OCI-LY7 (cell line): ENCODE measurements at places on chromosomes 13 and 19.

- no peak for DNase-seq
Observed at GRCh38 chr13:104854698-104855097, 1680.8 kb downstream of the EFNB2 start.

- DNase-seq: no peak
Observed at GRCh38 chr13:79352107-79352506, 53.9 kb downstream of the RBM26 start.

GRCh38 chr13:109494925-109495369 is 291.4 kb downstream of the IRS2 start:
- DNase-seq: no peak

DNA sequence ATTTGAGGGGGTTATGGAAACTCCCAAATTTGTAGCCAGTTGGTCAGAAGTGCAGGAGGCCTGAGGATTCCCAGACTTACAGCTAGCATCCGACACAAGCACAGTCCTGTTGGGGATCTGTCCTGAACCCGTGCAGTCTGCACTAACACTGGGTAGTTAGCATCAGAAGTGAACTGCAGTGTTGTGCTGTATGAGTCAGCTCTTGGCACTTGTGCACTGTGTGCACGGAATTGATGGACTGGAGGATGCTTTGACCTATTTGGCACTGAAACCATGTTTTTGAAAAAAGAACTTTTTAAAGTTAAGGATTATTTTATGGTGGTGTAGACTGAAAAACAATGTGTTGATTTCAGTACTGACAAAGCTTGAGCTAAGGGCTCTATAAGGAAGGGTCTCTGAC is 279.0 kb downstream of the NHLRC3 start:
- DNase-seq: no peak

DNA sequence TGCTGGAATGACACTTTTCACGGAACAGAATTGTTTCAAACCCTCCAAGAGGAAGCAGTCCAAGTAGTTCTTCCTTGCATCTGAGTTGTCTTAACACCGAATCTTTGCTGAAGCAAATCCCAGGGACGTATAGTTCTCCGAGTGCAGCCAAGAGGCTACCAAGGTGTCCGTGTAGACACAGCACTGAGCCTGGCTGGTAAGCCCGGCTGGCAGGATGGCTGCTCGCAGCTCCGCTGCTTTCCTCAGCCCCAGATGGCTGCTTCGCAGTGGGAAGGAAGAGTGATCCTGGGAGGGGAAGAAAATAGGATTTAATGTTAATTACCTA is 105.0 kb downstream of the SLC7A1 start:
- DNase-seq: no peak

DNA sequence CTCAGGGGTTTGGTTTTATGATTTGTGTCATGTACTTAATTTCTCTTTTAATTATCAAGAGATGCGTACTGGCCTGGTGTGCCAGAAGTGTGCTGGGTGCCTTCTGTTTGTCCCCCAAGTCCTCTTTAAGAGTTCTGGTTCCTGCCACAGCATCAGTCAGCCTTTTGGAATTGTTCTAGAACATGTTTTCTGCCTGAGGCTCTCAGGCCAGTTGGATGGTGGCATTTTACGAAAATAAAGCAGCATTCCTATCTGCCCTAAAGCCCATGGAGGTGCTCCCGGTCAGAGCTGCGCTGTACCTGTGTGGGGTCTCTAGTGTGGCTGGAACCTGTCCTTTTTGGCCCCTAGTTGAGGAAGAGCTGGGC is 54.1 kb downstream of the TSSK6 start:
- no peak for DNase-seq

GRCh38 chr13:111401755-111402154 is 81.3 kb downstream of the TEX29 start:
- DNase-seq: no peak

DNA sequence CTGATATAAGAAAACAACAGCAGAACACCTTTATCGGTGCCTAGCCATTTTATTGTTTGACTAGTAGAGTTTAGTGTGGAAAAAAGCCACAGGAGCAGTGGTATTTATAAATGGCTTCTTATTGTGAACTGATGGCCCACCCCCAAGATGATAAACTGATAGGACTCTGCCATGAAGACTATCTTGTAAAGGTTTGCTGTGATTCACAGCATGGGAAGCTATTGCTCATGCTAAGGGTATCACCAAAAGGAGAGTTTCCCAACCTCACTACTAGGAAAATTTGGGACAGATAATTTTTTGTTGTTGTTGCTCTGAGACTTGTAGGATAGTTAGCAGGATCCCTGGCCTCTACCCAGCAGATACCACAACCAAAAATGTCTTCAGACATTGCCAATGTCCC is 12.0 kb upstream of the SLC7A1 start:
- DNase-seq: no peak

- no peak for DNase-seq
Observed at GRCh38 chr19:49690079-49690655, 749 bp upstream of the CPT1C start.

DNA sequence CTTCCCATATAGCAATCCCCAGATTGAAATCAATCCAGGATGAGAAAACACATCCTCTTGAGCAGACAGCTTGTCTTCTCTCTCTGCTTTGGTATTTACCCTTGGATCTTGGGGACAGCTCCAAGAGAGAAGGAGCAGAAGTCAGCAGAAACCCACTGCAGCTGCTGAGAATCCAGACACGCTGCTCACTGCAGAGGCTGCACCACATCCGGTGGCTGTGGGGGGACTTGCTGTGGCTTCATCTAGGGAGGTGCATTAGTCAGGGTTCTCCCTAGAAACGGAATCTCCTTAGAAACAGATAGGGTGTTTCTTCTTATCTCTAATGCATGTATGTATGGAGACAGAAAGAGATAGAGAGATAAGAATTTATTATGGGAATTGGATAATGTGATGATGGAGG is 2.7 kb downstream of the CYP4F12 start:
- no peak for DNase-seq

DNA sequence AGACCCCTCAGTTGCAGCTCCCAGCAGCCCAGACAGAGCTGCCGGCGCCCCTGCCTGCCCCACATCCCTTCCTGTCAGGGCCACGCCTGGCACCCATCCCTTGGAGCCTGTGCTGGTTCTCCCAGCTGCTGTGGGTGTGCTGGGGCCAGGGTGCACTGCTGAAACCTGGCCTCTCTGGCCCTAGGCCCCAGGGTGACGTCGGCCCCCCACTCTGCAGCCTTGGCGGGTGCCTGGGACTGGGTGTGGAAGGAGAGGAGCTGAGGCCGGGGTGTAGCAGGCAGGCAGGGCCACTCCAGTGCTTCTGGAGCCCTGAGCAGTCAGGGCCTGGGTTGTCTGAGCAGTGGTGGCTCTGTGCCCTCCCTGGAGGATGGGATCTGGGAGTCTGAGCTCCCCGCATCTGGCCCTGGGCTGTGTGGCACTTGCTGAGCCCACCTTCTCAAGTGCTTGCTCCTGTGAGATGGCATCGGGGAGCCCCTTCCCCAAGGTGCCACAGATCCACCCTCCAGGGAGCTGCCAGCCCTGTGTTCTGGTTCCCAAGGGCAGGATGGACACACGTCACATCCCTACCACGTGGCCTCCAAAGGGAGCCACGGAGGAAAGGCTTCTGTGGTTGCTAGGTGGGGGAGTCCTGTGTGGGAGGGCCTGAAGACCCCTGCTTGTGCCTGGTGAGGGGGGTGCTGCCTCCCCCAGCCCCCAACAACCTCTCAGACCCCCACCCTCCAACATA is 5.2 kb downstream of the PLEKHJ1 start:
- DNase-seq: no peak

DNA sequence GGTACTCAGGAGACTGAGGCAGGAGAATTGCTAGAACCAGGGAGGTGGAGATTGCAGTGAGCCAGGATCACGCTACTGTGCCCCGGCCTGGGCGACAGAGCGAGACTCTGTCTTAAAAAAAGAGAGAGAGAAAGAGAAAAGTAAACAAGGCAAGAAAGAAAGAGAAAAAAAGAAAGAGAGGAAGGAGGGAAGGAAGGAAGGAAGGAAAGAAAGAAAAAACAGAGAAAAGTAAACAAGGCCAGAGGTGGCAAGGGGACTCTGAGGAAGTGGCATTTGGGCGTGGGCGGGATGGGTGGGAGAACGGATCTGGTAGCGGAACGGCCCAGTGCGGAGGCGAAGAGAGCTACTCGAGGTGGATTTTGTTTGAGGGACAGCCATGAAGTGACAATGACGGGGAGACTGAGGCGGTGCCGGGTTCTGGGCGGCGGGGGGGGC is 7.5 kb upstream of the ARRDC2 start:
- DNase-seq: no peak

DNA sequence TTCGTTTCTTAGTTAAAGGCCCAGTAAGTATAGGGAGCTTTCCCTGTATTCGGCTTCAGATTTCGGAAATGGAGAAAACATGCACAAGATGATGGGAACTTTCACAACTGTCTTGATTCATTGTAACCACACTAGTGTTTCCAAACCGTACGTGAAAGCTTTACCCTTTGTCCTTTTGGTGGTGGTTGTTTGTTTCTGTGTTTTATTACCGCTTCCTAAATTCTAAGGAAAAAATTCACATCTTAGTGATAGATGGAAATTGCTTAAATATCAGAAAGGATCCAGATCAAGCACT is 504 bp upstream of the VWA8 start:
- no peak for DNase-seq

- DNase-seq: no peak
Observed at GRCh38 chr13:44934724-44935123, 54.5 kb downstream of the NUFIP1 start.

DNA sequence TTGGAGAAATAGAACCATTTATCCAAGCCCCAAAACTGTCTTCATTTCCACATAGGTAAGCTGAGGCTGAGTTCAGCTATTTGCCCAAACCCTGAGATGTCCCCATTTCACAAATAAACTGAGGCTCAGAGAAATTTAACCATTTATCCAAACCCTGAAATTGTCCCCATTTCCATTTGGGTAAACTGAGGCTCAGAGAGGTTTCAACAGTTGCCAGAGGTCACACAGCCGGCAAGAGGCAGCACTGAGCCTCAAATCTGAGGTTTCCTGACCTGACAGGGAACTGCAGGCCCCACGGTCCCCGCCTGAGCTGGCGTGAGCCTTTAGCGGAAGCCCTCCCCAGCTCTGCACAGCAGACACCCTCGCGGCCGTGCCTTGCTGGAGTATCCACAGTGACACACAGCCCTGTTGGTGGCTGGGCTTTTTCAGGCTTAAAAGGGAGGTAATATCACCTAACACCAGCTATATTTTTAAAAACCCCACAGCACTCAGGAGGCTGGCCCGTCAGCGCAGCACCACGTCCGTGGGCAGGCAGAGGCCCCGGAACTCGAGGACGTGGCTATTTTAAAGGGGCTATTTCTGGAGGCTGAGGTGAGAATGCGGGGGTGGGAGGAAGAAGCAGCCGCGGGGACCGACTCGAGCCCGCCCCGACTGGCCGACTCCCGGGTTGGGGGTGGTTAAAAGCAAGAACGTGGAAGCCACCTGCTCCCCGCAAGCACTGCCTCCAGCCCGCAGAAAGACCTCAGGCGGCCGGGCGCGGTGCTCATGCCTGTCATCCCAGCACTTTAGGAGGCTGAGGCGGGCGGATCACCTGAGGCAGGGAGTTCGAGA is 18.5 kb downstream of the PTPRS start:
- peak; percentile 55 for DNase-seq

GRCh38 chr13:95553581-95554385 is 1.3 kb downstream of the CLDN10 start:
- DNase-seq: no peak

GRCh38 chr19:32581705-32582179 is 752 bp downstream of the PDCD5 start:
- peak; percentile 7 for DNase-seq

DNA sequence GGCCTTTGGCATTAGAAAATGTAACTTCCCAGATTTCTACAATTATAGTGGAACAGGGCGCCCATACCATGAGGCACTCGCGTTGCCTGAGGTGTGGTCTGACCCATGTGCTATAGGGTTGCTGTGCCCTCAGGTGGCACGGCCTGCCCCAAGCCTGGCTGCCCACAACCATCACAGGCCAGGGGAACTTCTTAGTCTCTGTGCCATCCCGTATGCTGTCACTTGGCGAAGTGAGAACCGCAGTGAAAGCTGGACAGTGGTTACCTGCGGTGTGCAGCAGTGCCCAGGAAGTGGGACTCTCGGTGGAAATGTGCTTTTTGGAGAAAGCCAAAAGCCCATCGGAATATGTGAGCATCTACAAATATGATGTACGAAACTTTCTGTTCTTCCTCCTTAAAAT is 88.2 kb upstream of the GPR183 start:
- no peak for DNase-seq

- DNase-seq: no peak
Observed at GRCh38 chr19:16268676-16269319, 55.8 kb upstream of the KLF2 start.

DNA sequence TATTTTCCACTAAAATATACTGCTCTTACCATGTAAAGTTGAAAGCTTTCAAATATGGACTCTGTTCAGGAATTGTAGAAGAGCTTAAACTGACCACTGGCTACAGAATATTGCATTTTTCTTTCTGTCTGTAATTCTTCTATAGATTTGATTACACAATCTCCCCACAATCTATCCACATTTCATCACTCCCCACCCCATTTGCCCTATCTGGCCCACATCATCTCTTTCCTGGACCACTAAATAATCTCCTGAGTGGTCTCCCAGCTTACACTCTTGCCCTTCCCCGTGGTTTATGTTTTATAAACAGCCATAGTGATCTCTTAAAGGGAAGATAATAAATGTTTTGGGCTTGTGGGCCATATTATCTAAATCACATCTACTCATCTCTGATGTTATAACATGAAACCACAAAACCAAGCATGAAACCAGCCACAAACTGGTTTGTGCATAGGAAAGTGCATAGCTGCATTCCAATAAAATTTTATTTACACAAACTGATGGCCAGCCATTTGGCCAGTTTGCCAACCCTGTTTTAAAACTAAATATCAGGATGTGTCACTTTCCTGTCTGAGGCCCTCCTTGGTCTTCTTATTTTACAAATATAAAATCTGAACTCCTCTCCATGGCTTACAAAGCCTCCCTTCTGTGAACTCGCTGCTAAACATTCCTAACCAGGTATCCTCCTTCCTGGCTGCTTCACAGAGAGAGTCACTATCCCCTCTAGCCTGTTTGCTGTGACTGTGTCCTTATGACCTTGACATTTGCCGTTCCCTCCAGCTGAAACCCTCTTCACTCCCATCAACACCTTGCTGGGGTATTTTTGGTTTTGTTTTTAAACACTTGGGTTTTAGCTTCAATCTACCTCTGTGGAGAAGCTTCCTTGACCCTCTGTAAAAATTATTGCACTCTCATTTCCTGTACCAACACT is 500.9 kb downstream of the GPC6 start:
- no peak for DNase-seq

GRCh38 chr13:33870046-33870668 is 52.2 kb downstream of the RFC3 start:
- peak; percentile 34 for DNase-seq

- peak; percentile 37 for DNase-seq
Observed at GRCh38 chr19:1591421-1592023, 1.1 kb downstream of the MBD3 start.

DNA sequence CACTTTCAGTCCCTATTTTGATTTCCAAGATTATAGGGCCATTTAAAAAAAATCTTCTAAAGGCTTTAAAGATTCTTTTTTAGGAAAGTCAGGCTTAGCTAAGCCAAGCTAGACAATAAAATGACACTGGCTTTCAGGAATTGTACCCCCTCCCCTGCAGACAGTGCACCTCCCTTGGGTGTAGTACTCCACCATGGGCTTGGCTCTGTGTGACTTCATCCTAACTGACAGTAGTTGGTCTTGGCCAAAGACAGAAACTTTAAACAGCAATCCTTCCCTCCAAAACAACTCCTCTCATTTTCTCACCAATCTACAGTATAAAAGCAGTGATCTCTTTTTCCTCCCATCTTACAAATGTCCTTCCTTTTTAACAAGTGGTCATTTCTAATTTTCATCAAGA is 283.0 kb downstream of the DNAJC15 start:
- no peak for DNase-seq
